K562 (cell line): ENCODE measurements at places on chromosomes 1 and 21.
A peak's percentile ranks its signal among the peaks of the same experiment; 100 is the strongest.

GRCh38 chr21:29231756-29232529 lies 66.8 kb upstream of the BACH1 start:
- peaks cover 16% of the 10 kb centered on the region for H3K27me3 ChIP-seq
- peaks cover 9% of the 10 kb centered on the region for H3K4me1 ChIP-seq
- no peak for DNase-seq
- H3K36me3 ChIP-seq: no peaks in the 10 kb centered on the region

DNA sequence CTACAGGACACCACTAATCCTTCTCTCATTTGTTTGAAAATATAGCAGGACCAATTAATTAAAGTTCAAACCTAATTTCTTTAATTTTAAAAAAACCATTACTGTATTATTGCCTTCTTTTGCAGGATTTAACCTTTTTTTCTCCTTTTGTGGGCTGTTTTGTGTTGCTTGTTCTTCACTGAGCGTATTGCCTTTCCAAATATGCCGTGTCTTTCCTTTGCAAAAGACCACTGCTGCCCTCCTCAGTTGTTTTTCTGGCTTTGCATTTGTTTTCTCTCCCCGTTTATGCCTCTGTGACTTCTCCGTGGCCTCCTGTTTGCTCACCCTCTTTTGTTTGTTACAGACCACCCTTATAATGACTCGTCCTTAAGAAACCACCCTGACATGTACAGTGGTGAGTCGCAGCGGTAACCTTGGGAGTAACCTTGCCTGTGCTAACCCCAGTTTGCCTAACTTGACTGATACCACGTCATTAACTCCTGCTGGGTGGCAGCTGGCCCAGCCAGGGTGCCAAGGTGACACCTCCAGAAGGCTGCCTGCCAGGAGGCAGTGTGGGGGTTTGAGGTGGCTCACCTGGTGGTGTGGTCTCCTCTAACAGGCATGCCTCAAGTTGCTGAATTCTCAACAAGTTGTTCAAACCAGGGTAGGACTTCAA lies 81.1 kb upstream of the CNTN2 start:
- H3K4me1 ChIP-seq: no peaks in the 10 kb centered on the region
- H3K4me3 ChIP-seq: no peak overlapping the region
- no peak overlapping the region for H3K27ac ChIP-seq
- DNase-seq: no peak
- peaks cover 52% of the 10 kb centered on the region for H3K27me3 ChIP-seq
- H3K36me3 ChIP-seq: no peaks in the 10 kb centered on the region

DNA sequence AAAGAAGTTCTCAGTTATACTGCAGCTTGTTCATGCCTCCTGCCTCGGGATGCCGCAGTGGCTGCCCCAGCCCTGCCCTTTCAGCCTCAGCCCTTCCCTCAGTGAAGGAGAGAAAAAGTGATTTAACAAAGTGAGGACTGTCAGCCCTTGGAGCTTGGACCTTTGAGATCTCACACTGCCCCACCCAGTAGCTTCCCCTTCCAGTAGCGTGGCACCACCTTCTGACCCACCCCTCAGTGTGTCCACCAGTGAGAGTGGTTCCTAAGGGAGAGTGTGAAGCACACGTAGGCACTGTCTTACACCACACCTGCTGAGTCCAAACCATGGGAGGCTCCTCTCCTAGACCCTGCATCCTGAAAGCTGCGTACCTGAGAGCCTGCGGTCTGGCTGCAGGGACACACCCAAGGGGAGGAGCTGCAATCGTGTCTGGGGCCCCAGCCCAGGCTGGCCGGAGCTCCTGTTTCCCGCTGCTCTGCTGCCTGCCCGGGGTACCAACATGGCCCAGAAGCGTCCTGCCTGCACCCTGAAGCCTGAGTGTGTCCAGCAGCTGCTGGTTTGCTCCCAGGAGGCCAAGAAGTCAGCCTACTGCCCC lies at the start of gene CDA:
CDA (plus strand) TSS at position 464 of the 592 bp plus-strand sequence; CDS start at position 497, 33 bp downstream.
- peaks cover 33% of the 10 kb centered on the region for H3K27me3 ChIP-seq
- peak; percentile 48 for DNase-seq
- H3K36me3 ChIP-seq: no peaks in the 10 kb centered on the region
- H3K4me3 ChIP-seq: no peak within 1 kb of the TSS
- H3K27ac ChIP-seq: no peak within 1 kb of the TSS

DNA sequence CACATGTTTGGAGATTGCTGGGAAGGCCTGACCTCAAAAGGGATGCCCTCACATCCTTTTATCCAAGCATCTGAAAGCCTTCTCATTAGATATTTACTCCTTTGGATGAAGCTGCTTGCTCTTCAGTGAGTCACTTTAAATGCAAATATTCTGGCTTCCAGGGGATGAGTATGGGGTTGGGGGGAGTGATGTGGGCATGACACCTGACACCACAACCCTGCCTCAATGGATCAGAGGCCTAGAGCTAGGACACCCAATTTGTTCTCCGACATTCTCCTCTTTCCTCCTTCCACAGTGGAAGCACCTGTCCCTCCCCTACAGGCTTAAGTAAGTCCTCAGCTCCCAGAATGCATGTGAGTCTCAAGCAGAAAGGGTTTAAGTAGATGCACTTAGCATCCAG lies 238.3 kb downstream of the OMA1 start:
- H3K4me1 ChIP-seq: no peaks in the 10 kb centered on the region
- no peak for DNase-seq
- H3K27ac ChIP-seq: no peak overlapping the region
- no peaks in the 10 kb centered on the region for H3K27me3 ChIP-seq

GRCh38 chr1:194104247-194104844 lies 917.9 kb upstream of the B3GALT2 start:
- H3K27me3 ChIP-seq: no peaks in the 10 kb centered on the region
- no peaks in the 10 kb centered on the region for H3K4me1 ChIP-seq
- H3K4me3 ChIP-seq: no peak overlapping the region
- DNase-seq: no peak
- H3K36me3 ChIP-seq: no peaks in the 10 kb centered on the region

- H3K4me1 ChIP-seq: 0 out of 3 replicates have a peak, but pooled peaks cover 2% of the 10 kb centered on the region
- DNase-seq: no peak
- no peaks in the 10 kb centered on the region for H3K36me3 ChIP-seq
- no peak overlapping the region for H3K27ac ChIP-seq
- no peak overlapping the region for H3K4me3 ChIP-seq
Observed at GRCh38 chr1:214106375-214106774, 118.6 kb downstream of the PROX1 start.

GRCh38 chr1:6414443-6414844 lies 5.3 kb downstream of the HES2 start:
- H3K4me3 ChIP-seq: no peak overlapping the region
- H3K36me3 ChIP-seq: no peaks in the 10 kb centered on the region
- peak; percentile 82 for DNase-seq
- H3K4me1 ChIP-seq: peaks cover 15% of the 10 kb centered on the region
- peaks cover 84% of the 10 kb centered on the region for H3K27me3 ChIP-seq

GRCh38 chr1:76677416-76678405 lies 189.6 kb upstream of the ST6GALNAC5 start:
- no peak overlapping the region for H3K4me3 ChIP-seq
- H3K36me3 ChIP-seq: no peaks in the 10 kb centered on the region
- H3K4me1 ChIP-seq: no peaks in the 10 kb centered on the region
- DNase-seq: no peak

- no peaks in the 10 kb centered on the region for H3K27me3 ChIP-seq
- H3K36me3 ChIP-seq: no peaks in the 10 kb centered on the region
- H3K4me3 ChIP-seq: no peak overlapping the region
Observed at GRCh38 chr1:115173151-115173550, 83.8 kb upstream of the TSPAN2 start.

DNA sequence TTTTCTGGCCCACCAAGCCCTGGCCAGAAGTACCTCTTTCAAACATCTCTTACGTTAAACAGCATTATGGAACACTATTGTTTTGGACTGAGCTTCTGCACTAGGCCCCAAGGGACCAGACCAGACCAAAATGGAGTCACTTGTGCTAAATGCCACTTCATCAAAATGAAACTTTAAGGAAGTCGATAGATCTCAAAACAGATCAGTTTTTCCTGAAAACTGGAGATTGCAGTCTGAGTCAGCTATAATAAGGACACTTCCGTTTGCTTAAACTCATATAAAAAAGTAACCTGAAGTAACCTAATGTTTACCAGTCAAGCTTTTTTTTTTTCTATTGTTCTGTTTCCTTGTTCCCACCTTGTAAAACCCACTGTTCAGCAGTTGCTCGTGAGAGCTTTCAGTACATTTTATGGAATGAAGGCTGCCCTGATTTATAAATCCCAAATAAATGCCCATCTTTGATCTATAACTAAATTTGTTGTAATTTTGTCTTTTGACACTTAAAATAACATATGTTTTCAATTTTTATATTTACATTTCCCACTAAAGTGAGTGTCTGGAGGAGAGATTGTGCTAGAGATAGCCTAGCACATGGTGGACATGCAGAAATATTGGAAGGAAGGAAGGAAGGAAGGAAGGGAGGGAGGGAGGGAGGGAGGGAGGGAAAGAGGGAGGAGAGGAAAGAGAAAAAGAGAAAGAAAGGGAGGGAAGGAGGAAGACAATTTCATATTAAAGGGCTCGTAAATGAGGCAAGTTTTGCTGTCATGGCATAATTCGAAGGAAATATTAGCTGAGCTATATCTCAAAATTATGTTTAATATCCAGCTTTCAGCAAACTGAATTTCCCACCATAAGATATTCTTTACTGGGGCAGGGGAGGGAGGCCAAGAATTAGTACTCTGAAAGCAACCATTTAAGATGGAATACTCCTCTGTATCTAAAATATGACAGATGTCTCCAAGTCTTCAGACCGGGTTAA lies 77.0 kb upstream of the CXADR start:
- H3K4me3 ChIP-seq: no peak overlapping the region
- H3K36me3 ChIP-seq: no peaks in the 10 kb centered on the region
- H3K4me1 ChIP-seq: no peaks in the 10 kb centered on the region
- no peaks in the 10 kb centered on the region for H3K27me3 ChIP-seq
- DNase-seq: no peak

DNA sequence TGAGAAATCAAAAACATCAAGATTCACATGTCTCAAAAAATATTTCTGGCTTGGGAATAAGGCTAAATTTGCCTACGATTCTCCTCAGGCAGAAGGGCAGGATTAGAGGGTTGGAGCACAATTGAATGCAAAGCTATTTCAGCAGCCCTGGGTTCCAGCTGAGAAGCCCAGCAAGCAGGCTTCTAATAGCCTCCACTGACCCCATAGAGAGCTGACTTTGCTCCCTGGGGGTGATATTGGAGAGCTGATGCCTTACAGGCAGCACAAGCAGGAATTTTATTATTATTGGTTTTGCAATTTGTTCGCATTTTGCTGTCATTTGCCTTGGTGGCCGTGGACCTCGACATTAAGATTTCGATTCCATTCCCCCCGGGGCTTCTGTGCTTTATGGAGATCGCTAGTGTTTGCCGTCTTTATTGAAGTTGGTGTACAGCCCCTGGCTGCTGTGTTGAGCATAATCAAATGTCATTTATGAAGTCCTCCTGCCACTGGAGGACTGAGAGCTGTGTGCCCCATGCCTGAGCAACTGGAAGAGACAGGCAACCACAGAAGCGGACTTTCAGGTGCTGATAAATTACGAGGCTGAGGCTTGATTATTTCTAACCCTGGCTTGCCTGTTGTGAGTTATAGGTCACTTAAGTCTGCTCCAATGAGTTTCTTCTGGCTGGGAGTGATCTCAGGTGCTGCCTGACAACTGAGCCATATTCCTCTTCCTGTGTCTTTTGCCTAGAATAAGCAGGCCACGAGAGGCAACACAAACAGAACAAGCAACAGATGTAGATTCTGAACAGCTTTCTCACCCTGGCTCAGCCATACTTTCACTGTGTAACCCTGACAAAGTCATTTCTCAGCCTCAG lies 518.4 kb upstream of the CAMK1G start:
- DNase-seq: no peak
- H3K27me3 ChIP-seq: no peaks in the 10 kb centered on the region
- no peaks in the 10 kb centered on the region for H3K4me1 ChIP-seq
- H3K4me3 ChIP-seq: no peak overlapping the region
- no peak overlapping the region for H3K27ac ChIP-seq

GRCh38 chr1:36051821-36052220 lies 32.1 kb upstream of the TEKT2 start:
- no peak for DNase-seq
- no peaks in the 10 kb centered on the region for H3K27me3 ChIP-seq
- no peak overlapping the region for H3K4me3 ChIP-seq
- no peak overlapping the region for H3K27ac ChIP-seq
- no peaks in the 10 kb centered on the region for H3K4me1 ChIP-seq
